ENCODE measurements at places on chromosomes 13 and 19.

- no peak for DNase-seq
Measured at GRCh38 chr13:46101484-46102254, 3.2 kb downstream of the CPB2 start.

GRCh38 chr13:95050800-95051615 is 250.2 kb downstream of the ABCC4 start:
- no peak for DNase-seq

DNA sequence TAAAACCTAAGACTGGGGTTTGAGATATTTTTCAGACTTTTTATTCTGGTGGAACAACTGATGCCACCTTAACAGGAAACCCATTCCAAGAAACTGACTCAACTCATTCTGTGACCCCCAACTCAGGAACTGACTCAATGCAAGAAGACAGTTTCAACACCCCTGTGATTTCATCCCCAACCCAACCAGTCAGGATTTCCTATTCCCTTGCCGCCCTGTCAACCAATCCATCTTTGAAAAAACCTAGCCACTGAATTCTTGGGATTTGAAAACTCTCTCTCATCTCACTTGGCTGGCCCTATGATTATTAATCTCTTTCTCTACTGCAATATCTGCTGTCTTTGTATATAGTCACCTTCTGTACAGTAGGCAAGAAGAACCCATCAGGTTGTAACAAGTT is 1211.9 kb upstream of the ATXN8OS start:
- DNase-seq = no peak

GRCh38 chr19:47375694-47376588 is 26.8 kb downstream of the DHX34 start:
- DNase-seq = no peak

DNA sequence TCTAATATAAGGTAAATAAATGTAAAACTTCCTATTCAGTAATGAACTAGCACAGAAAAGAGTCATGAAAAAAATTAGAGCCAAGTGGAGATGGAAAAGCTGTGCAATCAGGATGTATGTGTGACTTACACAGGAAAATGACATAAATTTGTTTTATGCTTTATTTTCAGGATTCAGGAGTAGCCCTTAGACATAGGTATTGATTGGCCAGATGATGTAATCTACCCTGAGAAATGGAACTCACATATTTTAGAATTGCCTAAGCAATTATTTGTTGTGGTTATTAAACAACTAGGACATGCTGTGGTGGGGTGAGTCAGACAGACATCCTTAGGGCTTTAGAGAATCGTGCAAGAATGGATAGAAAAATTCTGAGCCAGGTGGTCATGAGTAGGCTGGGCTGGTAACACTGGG is 110.6 kb downstream of the PCDH9 start:
- DNase-seq = no peak

Measured in CD4-positive, alpha-beta T cell (primary cell).